Activated T-cell treated with anti-CD3 and anti-CD28 coated beads, Interleukin-2, amount 50 U/mL, for 4 hours (primary cell): ENCODE measurements at places on chromosomes 7 and 10. TPM values are rescaled to one million over a fixed set of nuclear protein-coding genes. Genes with fewer than 3 reads are reported as not detected.

DNA sequence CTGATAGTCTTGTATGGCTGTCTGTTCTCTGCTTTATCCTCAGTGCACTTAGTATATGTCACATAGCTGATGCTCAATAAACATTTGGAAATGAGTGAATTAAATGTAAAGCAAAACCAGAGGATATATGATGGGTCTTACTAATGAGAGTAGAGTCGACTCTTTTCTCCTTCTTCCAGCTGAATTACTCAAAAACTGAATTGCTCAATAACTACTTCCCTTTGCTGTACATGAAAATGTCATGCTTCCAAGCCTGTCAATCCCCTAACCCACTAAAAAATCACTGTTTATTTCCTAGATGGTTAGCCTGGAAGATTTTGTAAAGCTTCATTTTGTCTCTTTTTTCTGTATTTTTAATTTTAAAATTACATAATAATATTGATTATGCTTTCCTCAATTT, 88.0 kb downstream of the OR13A1 start:
- no peak for DNase-seq

GRCh38 chr7:80924090-80924489, 5.2 kb upstream of the SEMA3C start:
- DNase-seq, result no peak

GRCh38 chr10:64350665-64351064, 829.5 kb downstream of the REEP3 start:
- no peak for DNase-seq

- DNase-seq, result no peak
These were observed 22.5 kb upstream of the HPS1 start for GRCh38 chr10:98469001-98469931.

DNA sequence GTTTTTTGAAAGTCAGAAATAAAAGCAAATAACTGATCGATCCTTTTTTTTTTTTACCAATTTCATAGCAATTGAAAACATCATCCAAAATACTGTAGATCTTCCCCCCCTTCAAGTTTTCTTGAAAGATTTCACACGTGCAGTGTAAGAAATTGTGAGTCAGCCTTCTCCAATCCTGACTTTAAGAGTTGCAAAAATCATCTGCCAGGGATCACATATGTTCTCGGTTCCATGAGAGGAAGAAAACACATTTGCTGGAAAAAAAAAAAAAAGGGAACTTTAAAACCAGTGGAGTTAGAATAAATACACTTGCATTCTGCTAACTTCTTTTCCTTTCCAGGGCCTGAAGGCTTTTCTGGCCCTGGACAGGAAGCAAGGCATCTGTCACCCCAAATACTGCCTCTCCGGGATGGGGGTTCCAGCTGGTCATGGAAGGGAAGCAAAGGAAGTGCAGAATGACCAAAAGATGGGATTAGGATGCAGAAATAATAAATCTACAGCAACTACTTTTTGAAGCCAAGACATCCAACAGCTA, 198.4 kb upstream of the KIAA1217 start:
- DNase-seq, result no peak

DNA sequence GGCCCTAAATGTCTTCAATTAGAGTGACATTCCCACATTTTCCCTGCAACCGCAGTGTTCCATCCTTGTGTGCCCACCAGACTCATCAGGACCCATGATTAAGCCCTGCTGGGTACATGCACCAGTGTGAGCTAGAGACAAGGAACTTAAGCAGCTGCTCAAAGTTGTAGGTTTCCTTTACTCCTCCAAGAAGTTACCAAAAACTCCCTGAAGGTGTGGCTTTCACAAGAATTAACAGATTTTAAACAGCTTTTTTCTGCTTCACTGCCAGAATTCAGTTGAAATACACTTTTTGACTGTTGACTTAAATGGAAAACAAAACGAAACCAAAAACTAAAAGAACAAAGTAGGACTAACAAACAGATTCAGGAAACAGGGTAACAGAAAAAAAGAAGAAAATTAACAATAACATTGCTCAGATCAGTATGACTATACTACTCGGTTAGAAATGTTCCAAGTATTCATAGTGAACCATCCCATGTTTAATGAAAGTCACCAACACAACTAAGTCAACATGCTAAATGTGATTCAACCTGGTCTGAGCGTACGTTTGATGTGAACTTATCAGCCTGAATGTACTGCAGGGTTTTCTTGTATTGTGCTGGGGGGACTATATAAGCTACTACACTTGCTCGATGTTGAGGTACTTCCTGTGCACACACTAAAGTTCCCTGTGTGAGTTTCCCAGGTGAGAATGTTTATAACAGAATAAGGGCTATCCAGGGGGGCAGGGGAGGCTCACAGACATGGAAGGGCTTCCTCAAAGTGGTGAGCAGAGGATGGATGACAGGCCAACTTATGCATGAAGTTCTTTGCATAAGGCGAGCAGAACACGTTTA, 22.2 kb downstream of the SLC37A3 start:
- DNase-seq, result no peak

Gene SRRM3
- total RNA-seq, result not detected
